GM04503 (cell line): ENCODE measurements at places on chromosomes 2 and 18.
A peak's percentile ranks its signal among the peaks of the same experiment; 100 is the strongest.

DNA sequence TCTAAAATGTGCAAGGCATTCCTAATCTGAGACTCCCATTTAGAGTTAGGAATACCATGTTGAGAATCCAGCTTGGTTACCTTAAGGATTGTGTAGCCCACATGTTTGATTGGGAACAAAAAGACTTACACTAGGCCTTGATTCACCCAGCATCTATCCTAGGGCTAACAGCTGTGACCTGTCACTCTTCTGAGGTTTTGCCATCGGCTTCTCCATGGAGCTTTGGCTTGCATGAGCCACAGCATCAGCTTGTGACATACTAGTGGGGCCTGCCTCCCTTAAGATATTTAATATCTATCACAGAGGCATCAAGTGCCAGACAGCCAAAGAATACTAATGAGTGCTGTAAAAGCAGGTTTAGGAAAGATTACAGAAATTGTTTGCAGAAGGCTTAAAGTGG, 241.3 kb upstream of the UBE2E3 start:
- no peak for DNase-seq

- no peak for DNase-seq
Observed at GRCh38 chr2:240413813-240414429, 21.5 kb upstream of the GPC1 start.

DNA sequence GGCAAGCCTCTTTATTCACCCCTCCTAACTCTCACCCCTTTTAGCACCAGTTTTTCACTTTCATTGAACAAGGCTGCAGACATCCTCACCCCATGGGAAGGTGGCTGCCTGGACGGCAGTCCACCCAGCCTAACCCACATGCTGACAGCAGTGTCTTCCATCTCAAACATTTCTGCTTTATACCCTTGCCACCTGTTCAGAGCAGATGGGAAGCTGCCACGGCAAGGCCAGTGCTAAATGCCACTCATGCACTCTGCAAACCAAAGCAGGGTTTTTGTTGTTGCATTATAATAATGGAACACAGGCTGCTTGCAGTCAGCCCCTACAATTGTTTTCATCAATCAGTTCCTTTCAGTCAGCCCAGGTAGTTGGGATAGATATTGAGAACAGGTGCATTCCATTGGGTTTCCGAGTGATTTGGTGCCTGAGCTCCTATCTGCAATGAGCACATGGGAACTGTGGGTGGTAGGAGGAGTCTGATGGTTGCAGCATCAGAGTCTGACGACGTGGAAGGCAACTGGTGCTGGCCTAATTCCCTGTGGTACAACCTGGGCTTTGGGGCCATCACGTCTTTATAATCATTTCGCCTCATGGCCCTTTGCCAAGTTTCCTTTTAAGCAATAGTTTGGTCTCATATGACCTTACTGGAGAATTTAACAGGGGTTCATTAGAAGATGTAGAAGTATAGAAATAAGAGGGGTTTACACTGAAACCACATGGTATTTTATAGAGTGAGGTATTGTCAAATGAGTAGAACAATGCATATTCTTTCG, 252.5 kb upstream of the SP5 start:
- no peak for DNase-seq

DNA sequence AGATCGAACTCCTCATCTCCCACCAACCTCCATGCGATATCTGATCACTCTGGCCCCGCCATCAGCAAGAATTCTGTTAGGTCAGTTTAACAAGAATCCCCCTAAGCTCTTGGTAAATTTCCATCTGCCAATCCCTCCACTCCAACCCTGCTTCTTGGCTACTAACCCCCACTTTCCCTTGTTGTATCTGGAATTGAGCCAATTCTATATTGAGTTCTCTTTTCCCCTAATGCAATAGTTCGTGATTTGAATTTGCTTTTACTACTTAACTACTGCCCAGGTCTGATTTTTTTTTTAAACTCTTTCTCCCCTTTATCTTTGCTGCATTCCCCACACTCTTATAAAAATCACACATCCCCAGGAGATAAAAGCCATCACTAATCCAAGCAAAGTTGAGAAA, 159.3 kb upstream of the STK17B start:
- DNase-seq: no peak

DNA sequence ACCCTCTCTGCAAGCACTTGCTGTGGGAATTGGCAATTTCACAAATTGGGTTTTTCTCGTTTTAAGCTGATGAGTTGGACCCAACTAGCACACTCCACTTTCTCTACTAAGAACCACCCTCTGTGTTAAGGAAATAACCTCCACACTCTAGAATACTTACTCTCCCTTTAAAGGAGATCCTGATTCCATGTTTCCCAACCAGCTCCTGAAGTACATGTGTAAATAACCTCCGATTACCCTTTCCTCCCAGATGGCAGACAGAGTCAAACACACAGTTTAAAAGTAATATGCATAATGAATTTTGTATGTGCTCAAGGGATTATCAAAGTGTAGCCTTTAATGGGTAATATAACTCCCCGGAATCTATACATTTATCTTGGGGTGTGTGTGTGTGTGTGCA, 171.3 kb upstream of the OSR1 start:
- no peak for DNase-seq

GRCh38 chr2:1253629-1254028, 159.6 kb upstream of the TPO start:
- DNase-seq: no peak

GRCh38 chr18:49813069-49813318, 339 bp downstream of the ACAA2 start:
- peak; percentile 7 for DNase-seq

DNA sequence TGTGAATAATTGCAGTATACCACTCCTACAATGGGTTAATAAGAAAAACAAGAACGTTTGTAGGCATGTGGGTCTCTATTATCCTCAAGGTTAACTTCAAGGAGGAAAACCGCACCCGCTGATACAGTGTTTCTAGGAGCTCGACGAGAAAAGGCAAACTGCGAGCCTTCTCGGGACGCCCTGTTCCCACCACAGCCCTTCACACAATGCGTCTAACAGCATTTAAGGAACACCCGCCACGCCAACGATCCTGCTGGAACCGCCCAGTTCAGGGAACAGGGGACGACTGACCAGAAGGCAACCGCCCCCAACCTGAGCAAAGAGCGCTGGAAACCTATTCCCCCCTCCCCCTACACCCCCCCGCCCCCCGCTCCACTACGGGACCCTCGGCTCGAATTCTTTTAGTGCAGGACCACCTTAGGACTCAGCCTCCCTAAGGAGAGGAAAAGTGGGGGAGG, 710 bp upstream of the TMSB10 start:
- DNase-seq: no peak

DNA sequence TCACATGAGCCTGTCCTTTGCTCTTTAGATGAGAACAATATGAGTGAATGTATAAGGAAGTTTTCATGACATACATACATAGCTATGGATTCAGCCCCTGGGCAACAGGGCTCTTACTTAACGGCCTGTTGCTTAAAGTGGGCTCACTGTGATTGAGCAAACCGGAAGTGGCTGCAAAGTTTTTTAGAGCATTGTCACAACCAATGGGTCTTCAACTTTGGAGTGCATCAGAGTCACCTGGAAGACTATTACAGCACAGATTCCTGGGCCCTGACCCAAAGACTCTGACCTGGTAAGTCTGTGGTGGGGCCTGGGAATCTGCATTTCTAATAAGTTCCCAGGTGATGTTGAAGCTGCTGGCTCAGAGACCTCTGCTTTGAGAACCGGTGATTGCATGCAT, 106.3 kb upstream of the SEC11C start:
- no peak for DNase-seq

DNA sequence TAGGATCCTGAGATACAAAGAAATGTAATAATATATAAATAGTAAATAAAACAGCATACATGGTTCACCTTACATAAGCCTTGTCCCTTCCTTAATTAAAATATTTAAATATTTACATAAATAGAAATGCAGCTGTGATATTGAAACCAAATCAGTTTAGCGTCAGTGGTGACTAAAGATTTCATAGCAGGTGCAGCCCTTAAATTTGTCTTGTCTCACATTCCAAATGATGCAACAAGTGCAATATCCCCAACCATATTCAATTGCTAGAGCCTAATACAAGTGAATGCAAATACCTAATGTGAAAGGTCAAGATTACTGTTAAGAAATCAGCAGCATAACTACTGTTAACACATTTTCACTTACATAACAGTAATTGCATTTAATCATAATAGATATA, 539.5 kb downstream of the NYAP2 start:
- no peak for DNase-seq

GRCh38 chr2:32745191-32745590, 117.3 kb downstream of the TTC27 start:
- no peak for DNase-seq

- no peak for DNase-seq
Observed at GRCh38 chr2:165056564-165056963, 101.2 kb upstream of the SLC38A11 start.

DNA sequence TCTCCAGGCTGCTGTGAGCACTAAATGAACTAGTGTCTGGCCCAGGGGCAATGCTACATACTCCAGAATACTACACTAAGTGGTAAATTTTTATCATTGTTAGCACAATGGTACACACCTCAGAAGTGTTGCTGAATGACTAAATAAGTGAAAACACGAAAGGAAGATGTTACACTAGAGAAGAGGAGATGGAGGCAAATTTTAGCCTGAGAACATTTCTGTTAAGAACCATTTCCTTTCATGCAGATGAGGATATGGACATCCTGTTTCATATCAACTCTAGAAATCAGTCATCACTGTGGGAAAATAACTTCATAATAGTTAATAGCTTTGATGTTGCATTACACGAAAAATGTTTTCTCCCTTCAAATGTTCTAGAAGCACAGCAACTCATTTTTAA, 117.6 kb upstream of the STK17B start:
- DNase-seq: no peak

DNA sequence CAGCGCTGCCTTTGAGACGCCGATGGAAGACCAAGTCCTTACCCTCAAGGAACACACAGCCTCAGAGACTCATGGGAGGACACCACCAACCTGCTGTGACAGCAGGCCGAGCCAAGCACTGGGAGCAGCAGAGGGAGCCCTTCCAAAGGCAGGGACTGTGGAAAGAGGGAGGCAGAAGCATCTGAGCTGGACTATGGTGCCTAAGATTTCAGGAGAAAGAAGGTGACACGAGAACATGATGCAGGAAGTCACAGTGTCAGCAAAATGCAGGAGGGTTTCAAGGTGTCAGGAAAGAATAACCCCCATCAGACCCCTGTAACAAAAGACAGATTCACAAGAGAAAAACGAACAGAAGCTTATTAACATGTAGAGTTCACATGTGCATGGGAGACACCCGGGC, 24.2 kb upstream of the COX7A2L start:
- DNase-seq: no peak

- no peak for DNase-seq
Observed at GRCh38 chr2:54864096-54864495, 140.6 kb downstream of the EML6 start.

DNA sequence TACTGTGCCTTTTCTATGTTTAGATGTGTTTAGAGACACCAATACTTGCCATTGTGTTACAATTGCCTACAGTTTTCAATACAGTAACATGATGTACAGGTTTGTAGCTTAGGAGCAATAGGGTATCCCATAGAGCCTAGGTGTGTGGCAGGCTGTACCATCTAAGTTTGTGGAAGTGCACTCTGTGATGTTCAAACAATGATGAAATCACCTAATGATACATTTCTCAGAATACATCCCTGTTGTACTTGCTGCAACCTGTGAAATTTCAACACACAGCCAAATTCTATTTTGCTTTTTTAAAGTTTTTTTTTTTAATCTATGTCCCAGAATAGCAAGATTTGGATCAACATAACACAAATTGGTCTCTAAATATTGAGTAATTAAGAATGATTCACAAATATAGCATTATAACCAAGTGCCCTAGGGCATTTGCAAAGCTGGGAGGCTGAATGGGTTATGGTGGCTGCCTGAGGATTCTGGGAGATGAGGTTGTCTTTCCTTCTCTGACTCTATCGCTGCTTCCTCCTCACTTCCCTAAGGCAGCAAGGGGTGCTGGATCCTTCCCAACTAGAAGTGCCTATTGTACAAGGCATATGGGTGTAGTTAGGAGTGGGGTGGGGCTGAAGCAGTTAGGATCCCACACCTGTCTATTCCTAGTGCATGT, 78.3 kb downstream of the SKA1 start:
- DNase-seq: no peak

DNA sequence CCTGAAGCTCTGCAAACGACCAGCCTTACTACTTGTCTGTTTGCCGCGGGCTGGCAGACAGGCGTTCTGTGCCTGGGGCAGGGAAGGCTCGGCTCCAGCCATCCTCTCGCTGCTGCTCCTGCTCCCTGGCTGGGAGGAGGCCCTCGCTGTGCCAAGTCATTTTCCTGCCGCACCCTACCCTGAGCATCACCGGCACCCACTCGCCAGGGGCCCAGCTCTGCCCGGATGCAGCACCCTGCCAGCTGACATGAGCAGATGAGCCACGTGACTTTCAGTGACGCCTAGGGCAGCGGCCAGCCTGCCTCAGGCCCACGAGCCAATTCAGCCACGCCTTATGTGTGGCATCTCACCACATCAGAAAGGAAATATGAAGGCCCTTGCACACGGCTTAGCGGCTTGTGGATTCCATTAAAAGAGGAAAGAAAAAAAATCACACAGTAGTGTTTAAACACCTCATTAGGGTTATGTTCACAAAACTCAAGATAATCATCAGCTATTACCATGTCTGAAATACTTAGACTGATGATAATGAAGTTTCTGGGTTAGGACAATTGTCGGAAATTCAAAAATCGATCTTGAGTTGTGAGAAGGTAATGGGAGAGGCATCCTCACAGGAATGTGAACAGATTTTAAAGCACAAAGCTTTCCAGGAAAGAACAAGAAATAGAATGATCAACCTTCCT, 250.5 kb downstream of the TWIST2 start:
- DNase-seq: peak; percentile 21

- no peak for DNase-seq
Observed at GRCh38 chr2:200199576-200200263, 106.8 kb upstream of the SPATS2L start.

DNA sequence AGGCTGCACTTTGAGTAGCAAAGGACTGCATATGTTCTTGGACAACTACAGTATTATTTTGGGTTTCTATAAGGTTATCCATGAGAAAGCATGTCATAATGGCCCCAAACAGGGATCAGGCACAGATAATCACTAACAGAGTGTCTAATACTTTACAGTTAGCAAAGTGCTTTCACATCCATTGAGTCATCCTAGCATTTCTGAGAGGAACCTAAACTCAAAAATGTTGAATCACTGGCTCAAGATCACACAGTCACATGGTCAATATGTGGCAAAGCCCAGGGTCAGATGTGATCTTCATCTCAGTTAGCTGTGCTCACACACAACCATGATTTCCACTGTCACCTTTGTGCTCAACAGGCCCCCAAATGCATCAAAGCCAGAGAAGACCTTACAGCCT, 156.1 kb upstream of the VRK2 start:
- peak; percentile 48 for DNase-seq

GRCh38 chr2:168515502-168515901, 59.4 kb downstream of the CERS6 start:
- peak; percentile 93 for DNase-seq

DNA sequence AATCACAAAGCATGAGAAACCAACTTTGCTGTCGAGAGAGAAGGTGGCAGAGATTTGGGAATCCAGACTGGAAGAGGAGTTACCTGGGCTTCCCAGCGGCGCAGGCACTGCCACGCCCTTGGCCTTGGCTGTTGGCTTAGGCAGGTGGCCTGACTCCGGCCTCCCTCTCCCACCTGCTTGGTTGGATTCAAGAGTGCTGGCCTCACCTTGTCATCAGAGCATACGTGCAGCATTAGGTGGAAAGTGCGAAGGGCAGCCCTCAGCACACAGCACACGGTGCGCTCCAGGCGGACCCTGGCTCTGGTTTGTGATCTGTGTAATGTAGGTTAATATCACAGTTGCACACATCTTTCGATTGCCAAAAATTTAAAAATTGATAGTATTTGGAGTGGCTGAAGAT, 19.2 kb upstream of the ASB1 start:
- no peak for DNase-seq
